Stimulated activated CD8-positive, alpha-beta memory T cell treated with anti-CD3 and anti-CD28 coated beads, Interleukin-2, amount 100 ng/mL, for 1 hour (primary cell): ENCODE measurements at places on chromosomes 3 and 15.

DNA sequence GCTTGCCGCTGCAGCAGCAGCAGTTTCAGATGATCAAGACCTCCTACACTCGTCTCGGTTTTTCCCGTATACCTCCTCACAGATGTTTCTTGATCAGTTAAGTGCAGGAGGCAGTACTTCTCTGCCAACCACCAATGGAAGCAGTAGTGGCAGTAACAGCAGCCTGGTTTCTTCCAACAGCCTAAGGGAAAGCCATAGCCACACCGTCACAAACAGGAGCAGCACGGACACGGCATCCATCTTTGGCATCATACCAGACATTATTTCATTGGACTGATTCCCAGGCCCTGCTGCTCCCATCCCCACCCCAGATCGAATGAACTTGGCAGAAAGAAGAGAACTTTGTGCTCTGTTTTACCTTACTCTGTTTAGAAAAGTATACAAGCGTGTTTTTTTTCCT lies 17.6 kb downstream of the CALML4 start:
- no peak for DNase-seq

GRCh38 chr3:120432150-120432860 lies 18.5 kb downstream of the FSTL1 start:
- no peak for DNase-seq

GRCh38 chr3:194767446-194768207 lies 81.9 kb downstream of the FAM43A start:
- DNase-seq, result no peak

DNA sequence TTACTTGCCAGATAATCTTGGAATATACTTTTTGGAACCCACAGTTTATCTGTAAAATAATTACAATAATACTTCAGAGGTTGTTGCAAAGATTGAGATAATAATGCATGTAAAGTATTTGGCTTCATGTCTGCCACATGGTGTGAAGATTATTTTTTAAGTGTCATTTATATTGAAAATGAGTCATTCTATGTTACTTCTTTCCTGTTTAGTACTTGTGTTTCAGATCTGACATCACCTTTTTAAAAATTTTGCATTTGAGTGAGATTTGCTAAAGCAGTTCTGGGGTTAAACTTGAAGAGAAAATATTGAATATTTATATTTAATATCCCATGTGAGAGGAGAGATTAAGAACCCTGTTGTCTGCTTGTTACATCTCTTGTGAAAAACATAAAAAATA lies 31.2 kb downstream of the IQGAP1 start:
- no peak for DNase-seq

- no peak for DNase-seq
Observed at GRCh38 chr3:179860275-179861107, 176.2 kb downstream of the PEX5L start.

DNA sequence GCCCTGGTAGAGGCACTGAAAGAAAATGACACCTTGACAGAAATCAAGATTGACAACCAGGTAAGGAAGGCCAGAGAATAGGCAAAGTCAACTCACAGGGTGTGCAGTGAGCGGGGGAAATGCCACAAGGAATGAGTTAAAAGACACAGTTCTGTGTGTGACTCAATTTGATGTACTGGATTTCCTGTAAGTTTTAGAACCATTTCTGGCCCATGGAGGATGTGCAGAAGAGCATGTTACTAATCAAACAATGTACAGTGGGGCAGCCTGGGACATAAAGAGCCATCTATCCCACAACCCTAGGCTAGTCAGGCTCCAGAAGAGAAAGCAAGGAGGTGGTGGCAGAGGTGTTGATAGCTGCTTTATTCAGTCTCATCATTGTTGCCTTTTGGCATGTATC lies 31.2 kb upstream of the TMOD3 start:
- no peak for DNase-seq

- no peak for DNase-seq
Observed at GRCh38 chr3:185448107-185448506, 50.7 kb downstream of the TMEM41A start.

DNA sequence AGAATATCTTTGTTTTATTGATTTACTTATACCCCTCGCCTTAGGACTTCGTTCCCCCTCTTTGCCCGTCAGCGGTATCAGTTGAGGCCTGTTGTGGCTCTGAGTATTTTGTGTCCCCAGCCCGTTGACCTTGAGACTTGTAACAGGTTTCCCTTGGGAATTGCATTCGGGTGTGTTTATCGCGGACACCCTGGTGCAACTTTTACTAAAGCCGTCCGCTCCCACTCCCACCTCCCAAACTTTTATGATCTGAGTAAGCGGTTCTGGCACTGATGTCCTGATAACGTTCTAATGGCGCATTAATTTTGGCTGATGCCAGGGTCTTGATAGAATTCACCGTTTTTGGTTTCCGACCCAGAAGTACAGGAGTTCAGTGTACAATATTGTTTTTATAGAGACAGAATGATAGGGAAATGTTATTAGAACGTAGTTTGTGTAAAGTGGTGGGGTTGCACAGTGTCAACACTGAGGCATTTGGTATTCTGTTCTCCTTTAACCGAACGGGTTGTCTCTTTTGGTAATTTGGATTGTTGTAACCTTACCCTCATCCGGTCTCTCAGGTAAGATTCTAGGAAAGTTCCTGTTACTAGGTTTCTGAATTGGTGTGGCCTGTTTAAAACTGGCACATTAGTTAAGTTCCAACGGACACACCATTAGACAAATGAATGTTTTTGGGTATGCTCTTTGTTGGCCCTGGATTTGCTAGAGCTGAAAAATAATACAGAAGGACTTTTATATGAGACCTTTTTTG lies 47.8 kb downstream of the OIP5 start:
- no peak for DNase-seq

GRCh38 chr3:99678896-99679295 lies 40.5 kb downstream of the COL8A1 start:
- no peak for DNase-seq

DNA sequence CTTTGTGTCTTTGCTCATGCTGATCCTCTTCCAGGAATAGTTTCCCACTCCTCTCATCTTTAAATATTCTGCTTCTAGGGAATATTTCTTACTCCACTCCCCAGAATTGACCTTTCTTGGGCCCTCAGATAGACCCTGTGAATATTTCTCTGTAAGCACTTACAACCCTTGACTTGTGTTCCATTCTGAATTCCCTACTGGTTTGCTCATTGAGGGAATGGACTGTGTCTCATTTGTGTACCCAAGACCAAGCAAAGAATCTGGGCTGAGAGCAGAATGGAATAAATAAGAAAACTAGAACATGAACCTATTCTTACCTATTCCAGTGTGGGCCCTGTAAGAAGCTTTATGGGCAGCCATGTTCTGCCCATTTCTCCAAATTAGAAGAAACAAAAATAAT lies 72.7 kb upstream of the TSPAN3 start:
- DNase-seq, result no peak

GRCh38 chr3:60810881-60811280 lies 440.4 kb downstream of the FHIT start:
- DNase-seq, result no peak
